ENCODE measurements at places on chromosomes 11 and 22.

- DNase-seq = peak; percentile 48
Measured at GRCh38 chr11:123407130-123407995, 22.7 kb upstream of the GRAMD1B start.

GRCh38 chr22:36761553-36762240 is 14.2 kb downstream of the IFT27 start:
- no peak for DNase-seq

- DNase-seq = no peak
Measured at GRCh38 chr22:36215981-36216380, 14.4 kb upstream of the APOL4 start.

DNA sequence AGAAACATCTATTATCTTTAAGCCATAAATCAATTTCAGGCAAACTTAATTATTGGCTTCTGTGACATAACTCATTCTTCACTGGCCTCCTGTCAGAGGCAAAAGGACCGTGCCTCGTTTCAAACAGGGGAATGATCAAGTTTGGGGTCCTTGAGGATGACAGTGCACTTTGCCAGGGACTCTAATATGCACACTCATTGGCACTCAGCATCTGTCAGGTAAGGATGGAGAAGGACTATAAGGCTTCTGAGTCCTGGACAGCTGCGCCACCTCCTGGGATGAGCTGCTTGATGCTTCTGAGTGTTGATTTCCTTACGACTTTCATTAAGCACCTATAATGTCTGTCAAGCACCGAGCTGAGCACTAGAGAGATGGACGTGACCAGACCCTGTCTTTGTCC is 20.2 kb downstream of the BPIFC start:
- DNase-seq = no peak

- DNase-seq = peak; percentile 36
Measured at GRCh38 chr11:8192016-8192895, 23.4 kb upstream of the RIC3 start.

- no peak for DNase-seq
Measured at GRCh38 chr11:1358286-1358685, 31.4 kb upstream of the BRSK2 start.

- no peak for DNase-seq
Measured at GRCh38 chr11:36598051-36598450, at the start of gene RAG2. TSS of gene RAG2 (minus strand) at chr11:36598236. CDS start at chr11:36594168, 4,068 bp downstream.

GRCh38 chr11:57324154-57324885 is 432 bp downstream of the TNKS1BP1 start:
- DNase-seq = peak; percentile 10

- DNase-seq = no peak
Measured at GRCh38 chr11:65776196-65776595, 4.6 kb downstream of the AP5B1 start.

GRCh38 chr22:37568012-37568411 is 7.7 kb downstream of the CDC42EP1 start:
- DNase-seq = no peak

GRCh38 chr11:69465236-69466000 is 16.0 kb upstream of the LINC01488 start:
- DNase-seq = no peak

DNA sequence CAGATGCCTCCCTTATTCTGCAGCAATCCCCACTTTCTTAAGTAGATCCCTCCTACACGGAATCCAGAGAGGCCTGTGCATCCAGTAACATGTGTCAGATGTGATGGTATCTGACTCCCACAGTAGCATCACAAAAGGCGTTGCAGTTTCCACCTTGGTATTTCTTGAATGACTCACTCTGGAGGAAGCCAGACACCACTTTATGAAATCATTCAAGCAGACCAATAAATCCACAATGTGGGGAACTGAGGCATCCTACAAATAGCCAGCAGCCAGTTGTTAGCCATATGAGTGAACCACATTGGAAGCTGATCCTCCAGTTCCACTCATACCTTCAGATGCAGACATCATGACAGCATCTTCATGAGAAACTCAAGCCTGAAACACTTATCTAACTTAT is 798.1 kb downstream of the OPCML start:
- no peak for DNase-seq

GRCh38 chr22:44596396-44597125 is 98.5 kb upstream of the RTL6 start:
- DNase-seq = no peak

- DNase-seq = no peak
Measured at GRCh38 chr11:117319214-117319840, 3.3 kb upstream of the BACE1 start.

- no peak for DNase-seq
Measured at GRCh38 chr11:47797633-47798032, 30.5 kb upstream of the FNBP4 start.

GRCh38 chr11:2098691-2099515 is 40.3 kb downstream of the IGF2 start:
- no peak for DNase-seq

DNA sequence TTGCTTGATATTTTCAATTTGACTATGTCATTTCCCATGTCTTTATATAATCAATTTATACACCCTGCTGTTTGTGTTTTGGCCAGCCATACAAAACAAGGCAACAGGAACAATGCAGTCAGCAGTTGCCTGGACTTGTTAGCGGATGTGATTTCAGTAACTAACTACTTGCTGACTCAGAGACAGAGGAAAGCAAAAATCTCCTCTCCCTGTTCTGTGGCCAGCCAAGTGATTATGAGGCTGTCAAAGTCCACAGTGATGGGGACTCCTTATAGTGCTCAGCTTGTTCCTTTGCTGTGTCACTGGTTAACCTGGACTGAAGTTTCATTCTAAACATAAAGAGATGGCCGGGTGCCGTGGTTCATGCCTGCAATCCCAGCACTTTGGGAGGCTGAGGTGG is 32.6 kb upstream of the APLP2 start:
- no peak for DNase-seq

DNA sequence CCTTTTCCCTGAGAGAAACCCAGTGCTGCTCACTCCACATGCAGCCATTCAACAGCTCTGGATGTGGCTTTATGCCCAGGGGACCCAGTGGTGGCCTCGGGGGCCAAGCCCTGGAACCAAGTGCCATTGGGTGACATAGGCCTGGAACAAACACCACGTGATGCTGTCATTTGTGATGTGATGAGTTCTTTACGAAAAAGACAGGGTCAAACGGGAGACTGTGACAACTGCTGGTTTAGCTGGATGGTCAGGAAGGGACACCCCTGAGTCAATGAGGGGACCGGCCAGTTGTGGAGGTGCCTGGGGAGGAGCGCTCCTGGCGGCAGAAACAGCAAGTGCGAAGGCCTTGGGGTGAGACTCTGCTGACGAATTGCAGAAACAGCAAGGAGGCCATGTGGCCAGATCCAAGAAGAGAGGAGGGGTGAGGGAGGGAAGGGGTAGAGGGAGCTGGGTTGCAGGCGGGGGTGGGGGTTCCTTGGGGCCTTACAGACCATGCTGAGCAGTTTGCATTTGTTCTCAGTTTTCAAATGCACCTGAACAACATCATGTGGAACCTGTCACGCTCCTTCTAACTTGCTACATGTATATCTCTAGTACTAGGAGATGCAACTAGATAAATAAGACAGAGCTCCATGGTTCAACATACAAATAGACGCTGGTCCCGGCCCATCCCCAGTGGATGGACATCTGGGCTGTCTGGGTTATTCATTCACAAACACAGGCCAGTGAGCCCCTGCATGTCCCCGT is 56.1 kb downstream of the IGLL5 start:
- no peak for DNase-seq

DNA sequence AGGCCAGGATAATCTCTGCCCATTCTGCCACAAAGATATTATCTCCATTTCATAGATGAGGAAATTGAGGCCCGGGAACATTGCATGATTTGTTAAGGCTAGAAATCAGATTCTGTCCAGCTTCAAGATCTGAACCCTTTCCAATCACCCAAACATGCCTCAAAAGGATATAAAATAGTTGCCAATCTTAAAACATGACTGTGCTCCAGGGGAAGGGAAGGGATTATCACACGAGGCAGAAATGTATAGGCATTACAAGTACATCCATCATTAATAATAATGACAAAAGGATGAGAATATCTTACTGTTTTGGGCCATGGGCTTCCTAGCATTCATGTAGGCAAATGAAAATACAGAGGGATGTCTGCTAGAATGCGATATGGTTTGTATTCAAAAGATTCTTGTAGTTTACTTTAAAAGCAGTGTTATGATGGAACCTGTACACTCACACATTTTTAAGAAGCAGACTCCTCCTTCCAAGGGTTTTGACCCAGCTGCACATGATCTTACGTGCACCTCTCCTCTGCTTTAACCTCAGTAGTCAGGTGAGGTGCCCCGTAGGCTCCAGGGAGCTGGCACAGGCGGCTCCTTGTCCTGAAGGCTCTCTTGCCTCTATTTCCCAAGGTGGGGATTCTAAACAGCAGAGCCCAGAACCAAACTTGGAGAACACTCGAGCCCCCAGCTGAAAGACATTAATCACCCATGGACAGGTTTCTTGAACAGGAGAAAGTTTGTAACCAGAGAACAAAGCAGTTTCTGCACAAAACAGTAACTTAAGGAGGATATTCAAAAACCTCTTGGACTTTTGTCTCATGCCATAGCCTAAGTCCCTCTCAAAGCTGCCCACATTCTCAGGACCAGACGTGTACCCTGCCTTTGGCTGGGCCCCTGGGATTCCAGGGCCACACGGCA is 36.0 kb downstream of the PARVA start:
- DNase-seq = no peak

- DNase-seq = no peak
Measured at GRCh38 chr11:116723511-116723910, 49.3 kb downstream of the BUD13 start.

DNA sequence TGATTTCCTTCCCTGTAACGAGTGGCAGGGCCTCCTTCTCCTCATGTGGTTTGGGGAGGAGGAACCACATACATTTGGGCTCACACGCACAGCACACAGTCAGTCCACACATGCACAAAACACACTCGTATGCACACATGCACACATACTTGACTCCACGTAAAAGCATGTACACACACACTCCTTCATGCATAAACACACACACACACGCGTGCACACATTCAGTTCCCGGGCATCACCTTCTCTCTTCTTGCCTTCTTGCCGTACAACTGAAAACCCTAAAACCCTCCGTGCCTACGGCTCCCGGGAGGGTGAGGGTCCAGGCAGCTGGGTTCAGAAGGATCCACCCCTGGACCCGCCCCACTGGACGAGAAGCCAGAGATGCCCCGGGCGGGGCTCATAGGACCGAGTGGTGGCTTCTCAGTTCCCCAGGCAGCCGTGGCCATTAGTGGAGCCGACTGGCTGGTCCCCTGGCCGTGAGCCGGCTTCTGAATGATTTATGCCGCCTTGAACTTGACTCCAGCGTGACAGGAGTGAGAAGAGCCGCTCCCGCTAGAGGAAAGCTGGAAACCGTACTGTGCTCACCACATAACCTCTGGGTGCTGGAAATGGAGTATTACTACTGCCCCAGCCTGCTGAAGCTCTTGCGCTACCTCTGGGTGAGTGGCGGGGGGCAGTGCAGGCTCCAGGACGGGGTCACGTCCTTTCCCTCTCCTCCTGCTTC is 117.4 kb downstream of the KIAA1671 start:
- DNase-seq = no peak

DNA sequence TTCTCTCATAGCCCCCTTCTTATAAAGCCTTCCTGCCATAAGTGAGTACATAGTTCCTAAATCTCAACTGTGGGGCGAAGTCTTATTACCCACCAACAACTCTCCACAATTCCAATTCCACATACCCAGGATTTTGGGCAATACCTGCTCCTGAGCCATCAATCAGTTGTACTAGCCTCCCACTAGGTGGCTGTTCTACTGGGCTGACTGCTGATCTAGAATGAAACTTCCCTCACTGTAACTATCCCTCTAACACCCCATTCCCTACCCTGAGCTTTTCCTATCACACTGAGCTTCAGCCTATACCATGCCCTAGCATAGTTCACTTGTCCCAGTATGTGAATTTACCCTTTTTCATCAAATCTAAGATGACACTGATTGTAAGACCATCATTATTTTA is 52.5 kb downstream of the RRAS2 start:
- DNase-seq = no peak

- no peak for DNase-seq
Measured at GRCh38 chr11:69186316-69187260, 30.9 kb downstream of the SMIM38 start.

DNA sequence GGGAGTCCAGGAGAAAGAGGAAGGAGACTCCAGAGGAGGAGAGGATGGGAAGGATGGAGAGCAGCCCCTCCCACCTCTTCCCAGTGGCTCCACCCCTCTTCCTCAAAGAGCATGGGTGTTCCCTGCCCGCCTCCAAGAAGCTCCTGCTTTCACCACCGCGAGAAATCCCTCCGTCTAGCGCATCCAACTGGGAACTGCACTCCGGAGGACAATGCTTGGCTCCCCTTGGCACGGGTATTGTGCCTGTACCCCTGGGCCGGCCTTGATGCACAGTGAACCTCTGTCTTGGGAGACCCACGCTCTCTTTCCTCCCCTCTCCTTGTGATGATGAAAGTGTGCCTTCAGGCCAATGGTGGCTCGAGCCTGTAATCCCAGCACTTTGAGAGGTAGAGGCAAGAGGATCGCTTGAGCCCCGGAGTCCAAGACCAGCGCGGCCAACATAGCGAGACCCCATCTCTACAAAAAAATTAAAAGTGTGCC is 14.9 kb upstream of the ADA2 start:
- DNase-seq = no peak

GRCh38 chr11:45751430-45751829 is 53.5 kb upstream of the SLC35C1 start:
- DNase-seq = peak; percentile 15

GRCh38 chr11:86486261-86487030 is 111.8 kb downstream of the CCDC81 start:
- DNase-seq = no peak

- no peak for DNase-seq
Measured at GRCh38 chr11:117200813-117201657, 1.9 kb downstream of the TAGLN start.

GRCh38 chr11:19275496-19275895 is 34.8 kb upstream of the E2F8 start:
- DNase-seq = no peak

All from NCI-H748 treated with DMSO at 0.1 percent for 48 hours (cell line).